Muscle of leg (tissue), 16 donors: ENCODE measurements at places on chromosomes 16 and 17.

- peak; percentile 64 for DNase-seq
- H3K4me1 ChIP-seq: peaks cover 6% of the 10 kb centered on the region
- peaks cover 22% of the 10 kb centered on the region for H3K27me3 ChIP-seq
- H3K36me3 ChIP-seq: no peaks in the 10 kb centered on the region
- H3K27ac ChIP-seq: peak overlapping the region; percentile 6
These were observed 952 bp downstream of the CD300A start for GRCh38 chr17:74467221-74467951.

GRCh38 chr16:87831421-87832136, 37.7 kb downstream of the SLC7A5 start:
- no peak overlapping the region for H3K4me3 ChIP-seq
- peaks cover 21% of the 10 kb centered on the region for H3K4me1 ChIP-seq

DNA sequence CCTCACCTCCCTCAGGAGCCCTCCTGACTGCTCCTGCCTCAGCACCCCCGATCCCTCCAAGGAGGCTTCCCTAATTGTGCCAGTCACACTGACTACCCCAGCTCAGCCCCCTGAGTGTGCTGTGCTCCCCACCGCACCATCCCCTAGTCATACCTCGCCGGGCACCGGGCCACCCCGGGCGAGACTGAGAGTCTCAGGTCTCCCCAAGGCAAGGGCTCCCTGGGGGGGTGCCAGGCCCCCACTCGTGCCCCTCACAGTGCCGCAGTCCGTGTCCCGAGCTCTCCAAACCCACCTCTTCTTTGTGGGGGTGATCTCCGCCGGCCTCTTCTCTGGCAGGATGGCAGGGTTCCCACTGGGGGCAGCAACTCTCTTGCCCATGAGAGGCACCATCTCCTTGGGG, 3.2 kb downstream of the TRPV3 start:
- no peak overlapping the region for H3K4me3 ChIP-seq
- no peak overlapping the region for H3K27ac ChIP-seq
- H3K4me1 ChIP-seq: peaks cover 22% of the 10 kb centered on the region
- no peaks in the 10 kb centered on the region for H3K27me3 ChIP-seq

- no peaks in the 10 kb centered on the region for H3K27me3 ChIP-seq
- DNase-seq: no peak
- no peaks in the 10 kb centered on the region for H3K4me1 ChIP-seq
These were observed 418.6 kb downstream of the TOX3 start for GRCh38 chr16:52128361-52128760.

DNA sequence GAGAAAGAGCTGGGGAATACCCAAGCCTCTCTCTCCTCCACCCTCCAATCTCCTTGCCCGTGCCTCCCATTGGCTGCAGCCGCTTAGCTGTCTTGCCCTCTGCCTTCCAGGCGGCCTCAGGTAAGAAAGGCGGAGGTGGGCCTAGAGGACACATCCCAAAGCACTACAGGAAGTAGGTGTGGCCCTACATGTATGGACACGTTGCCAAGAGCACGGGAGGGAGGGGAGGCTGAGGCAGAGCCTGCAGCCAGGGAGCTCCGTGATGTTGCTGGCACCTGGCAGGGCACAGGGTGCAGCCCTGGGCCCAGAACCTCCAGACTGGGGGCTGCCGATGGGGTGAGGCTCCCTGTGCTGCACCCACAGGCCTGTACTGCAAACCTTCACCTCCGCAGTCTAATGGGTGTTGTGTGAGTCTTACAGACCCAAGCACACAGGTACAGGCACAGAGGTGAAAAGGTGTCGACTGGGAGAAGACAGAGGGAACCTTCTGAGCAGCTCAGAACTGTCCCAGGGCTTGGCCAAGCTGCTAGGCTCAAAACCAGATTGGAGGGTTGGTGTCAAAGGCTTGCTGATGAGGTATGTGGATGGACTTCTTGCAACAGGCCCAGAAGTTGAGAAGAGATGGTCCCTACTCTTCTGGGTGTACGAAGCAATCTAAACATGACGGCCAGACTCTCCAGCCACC, 23.5 kb upstream of the FOXK2 start:
- no peaks in the 10 kb centered on the region for H3K27me3 ChIP-seq
- H3K36me3 ChIP-seq: no peaks in the 10 kb centered on the region
- peaks cover 16% of the 10 kb centered on the region for H3K4me1 ChIP-seq
- no peak for DNase-seq
- no peak overlapping the region for H3K27ac ChIP-seq
